ENCODE measurements at places on chromosomes 6 and 20. TPM values are rescaled to one million over a fixed set of nuclear protein-coding genes. Genes with fewer than 3 reads are reported as not detected.

DNA sequence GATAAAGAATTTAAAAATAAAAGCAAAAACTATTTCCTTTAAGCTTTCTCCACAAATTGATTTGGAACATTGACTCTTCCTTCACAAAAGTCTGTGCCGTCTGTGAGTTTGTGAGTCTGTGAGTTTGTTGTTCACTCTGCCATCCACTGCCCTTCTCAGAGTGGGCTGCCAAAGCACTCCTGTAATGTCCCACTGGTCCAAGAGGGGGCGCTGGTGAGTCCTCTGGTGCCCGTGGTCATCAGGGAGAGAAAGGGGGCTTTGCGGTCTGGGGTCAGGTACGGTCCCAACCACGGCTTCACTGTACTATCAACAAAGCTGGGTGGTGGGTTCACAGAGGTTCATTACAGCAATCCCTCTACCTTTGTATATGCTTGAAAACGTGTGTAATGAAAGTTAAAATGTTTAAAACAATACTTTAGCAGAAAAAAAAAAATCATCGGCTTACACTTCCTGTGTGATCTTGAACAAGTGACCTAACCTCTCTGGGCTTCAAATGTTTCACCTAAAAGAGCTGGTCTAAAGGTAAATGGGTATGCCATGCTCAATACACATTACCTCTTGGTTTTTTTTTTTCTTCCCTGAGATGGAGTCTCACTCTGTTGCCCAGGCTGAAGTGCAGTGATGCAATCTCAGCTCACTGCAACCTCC lies 5.6 kb upstream of the ANKRD60 start:
- no peak for DNase-seq

Gene CTSZ
- polyA plus RNA-seq = 101 TPM

DNA sequence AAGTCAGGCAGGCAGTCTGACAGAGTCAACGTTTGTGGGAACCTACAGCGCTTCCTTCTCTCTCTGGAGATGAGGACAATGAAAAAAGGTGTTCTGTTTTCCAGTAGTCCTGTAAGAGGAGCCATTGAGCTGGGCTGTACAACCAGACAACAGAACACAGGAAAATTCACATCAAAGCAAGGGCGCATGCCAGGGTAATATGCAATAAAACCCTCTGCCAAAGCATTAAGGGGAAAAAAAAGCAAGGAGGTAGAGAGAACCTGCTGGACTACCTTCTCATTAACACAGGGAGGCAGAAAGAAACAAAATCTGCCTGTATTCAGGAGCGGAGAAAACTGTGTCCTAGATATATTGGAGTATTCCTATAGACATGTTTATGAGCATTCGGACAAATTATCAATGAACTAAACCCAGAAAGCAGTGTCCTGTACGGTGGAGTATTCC lies 1.3 kb downstream of the RNF24 start:
- peak; percentile 78 for DNase-seq

GRCh38 chr6:153843420-153843819 lies 195.6 kb upstream of the OPRM1 start:
- no peak for DNase-seq

DNA sequence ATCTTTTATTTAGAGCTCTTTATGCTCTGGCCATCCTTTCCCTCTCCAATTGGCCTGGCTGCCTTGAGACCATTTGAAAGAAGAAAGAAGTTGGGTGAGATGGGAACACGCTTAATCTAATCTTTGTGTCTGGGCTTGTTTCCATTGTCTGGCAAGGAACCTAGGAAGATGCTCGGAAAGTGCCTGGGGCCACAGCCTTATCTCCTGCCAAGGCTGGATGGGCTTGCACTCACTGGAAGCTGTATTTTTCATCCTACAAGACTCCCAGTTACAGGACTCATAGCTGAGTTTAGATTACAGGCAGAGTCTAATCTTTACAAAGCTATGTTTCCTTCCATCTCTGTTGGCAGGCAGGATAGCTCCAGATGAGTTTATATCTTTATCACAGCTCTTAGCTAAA lies 33.1 kb upstream of the CDYL start:
- no peak for DNase-seq

Measured in left lung (tissue), 14 donors.